ENCODE measurements at places on chromosomes 12 and 14. TPM values are rescaled to one million over a fixed set of nuclear protein-coding genes. Genes with fewer than 3 reads are reported as not detected.

DNA sequence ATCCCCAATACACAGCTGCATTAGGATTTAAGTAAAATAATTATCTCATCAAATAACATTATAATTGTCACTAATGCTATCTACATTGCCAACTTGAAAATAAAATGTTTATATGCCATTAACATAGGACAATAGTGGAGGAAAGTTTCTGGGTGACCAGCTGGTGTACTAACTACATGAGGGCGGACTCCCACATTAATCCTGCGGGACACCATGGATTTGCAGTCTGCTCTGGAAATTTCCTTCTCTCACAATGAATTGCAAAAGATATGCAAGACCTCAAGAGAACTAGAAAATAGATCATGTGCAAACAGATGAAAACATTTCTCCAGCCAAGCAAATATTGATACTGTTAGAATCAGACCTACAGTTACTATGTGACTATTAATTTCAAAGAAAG, 390.1 kb downstream of the NAV3 start:
- DNase-seq, result no peak

GRCh38 chr12:101527682-101528081, 52.5 kb downstream of the SPIC start:
- no peak for DNase-seq

Gene KCNA1
- total RNA-seq, result 0.37 TPM

Gene SOX5
- 86.6 TPM for total RNA-seq

- no peak for DNase-seq
These were observed 11.3 kb downstream of the MED13L start for GRCh38 chr12:116266168-116266601.

DNA sequence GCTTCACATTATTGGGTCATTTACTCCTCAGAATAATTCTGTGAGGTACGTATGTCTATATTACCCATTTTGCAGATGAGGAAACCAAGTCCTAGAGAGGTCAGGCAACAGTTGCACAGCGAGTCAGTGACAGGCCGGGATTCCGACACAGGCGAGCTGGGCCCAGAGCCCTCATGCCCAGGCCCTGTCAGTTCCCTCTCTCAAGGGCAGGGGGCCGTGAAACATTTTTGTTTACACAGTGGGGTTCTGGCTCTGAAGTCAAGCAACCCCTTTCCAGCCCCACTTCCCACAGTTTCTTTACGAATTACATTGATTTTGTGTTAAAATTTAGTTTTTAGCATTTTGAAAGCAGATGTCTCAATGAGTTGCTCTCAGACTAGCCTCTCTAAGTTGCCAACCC, 46.7 kb downstream of the ESRRB start:
- no peak for DNase-seq

Gene RAD9B
- 0.23 TPM for total RNA-seq

Measured in neural crest cell (in vitro differentiated cells).